ENCODE measurements at places on chromosomes 1 and 21. TPM values are rescaled to one million over a fixed set of nuclear protein-coding genes. Genes with fewer than 3 reads are reported as not detected.

CENPL gene
- total RNA-seq, result 6.1 TPM

OR2L13 gene
- not detected for total RNA-seq

MNDA gene
- not detected for total RNA-seq

MIXL1 gene
- total RNA-seq, result not detected

CFHR2 gene
- 35.6 TPM for total RNA-seq

TAS1R1 gene
- total RNA-seq, result not detected

LINGO4 gene
- total RNA-seq, result not detected

C1QB gene
- 7.9 TPM for total RNA-seq

MMEL1 gene
- 0.93 TPM for total RNA-seq

MFAP2 gene
- total RNA-seq, result 200 TPM

FALEC gene
- not detected for total RNA-seq

OR2L2 gene
- total RNA-seq, result not detected

TMEM82 gene
- 10.7 TPM for total RNA-seq

CLDN17 gene
- total RNA-seq, result not detected

MPL gene
- total RNA-seq, result not detected

RSPH1 gene
- 0.60 TPM for total RNA-seq

LIPI gene
- total RNA-seq, result not detected

SH2D2A gene
- 0.60 TPM for total RNA-seq

IFNLR1 gene
- 5.8 TPM for total RNA-seq

LCE1F gene
- total RNA-seq, result not detected

TEX38 gene
- total RNA-seq, result 0.16 TPM

PODN gene
- total RNA-seq, result 2.1 TPM

SLC22A15 gene
- 5.4 TPM for total RNA-seq

NCF2 gene
- 13.7 TPM for total RNA-seq

RWDD3 gene
- total RNA-seq, result 25.0 TPM

BARHL2 gene
- total RNA-seq, result not detected

RGS8 gene
- total RNA-seq, result not detected

ELOA gene
- 28.3 TPM for total RNA-seq

SAMD11 gene
- 10.2 TPM for total RNA-seq

OR2T33 gene
- total RNA-seq, result not detected

GBP6 gene
- total RNA-seq, result 0.03 TPM

PGBD5 gene
- total RNA-seq, result 2.4 TPM

ITPKB gene
- total RNA-seq, result 11.0 TPM

FLG2 gene
- not detected for total RNA-seq

CHRM3 gene
- 5.5 TPM for total RNA-seq

OR2G6 gene
- not detected for total RNA-seq

PKLR gene
- total RNA-seq, result 12.8 TPM

NGF gene
- total RNA-seq, result 0.64 TPM

ABCG1 gene
- 7.2 TPM for total RNA-seq

TDRD5 gene
- not detected for total RNA-seq

CSRP1 gene
- total RNA-seq, result 101 TPM

GSTM5 gene
- 0.12 TPM for total RNA-seq

RPE65 gene
- total RNA-seq, result 0.70 TPM

OR14K1 gene
- total RNA-seq, result not detected

Data from hepatocyte (in vitro differentiated cells).